Hematopoietic multipotent progenitor cell treated with erythropoietin and hydrocortisone succinate and interleukin-3 and kit ligand, for 6 days (in vitro differentiated cells): ENCODE measurements at places on chromosomes 5 and 9.
A peak's percentile ranks its signal among the peaks of the same experiment; 100 is the strongest.

GRCh38 chr9:128735373-128735772 lies 11.4 kb upstream of the ZDHHC12 start:
- no peak for DNase-seq

DNA sequence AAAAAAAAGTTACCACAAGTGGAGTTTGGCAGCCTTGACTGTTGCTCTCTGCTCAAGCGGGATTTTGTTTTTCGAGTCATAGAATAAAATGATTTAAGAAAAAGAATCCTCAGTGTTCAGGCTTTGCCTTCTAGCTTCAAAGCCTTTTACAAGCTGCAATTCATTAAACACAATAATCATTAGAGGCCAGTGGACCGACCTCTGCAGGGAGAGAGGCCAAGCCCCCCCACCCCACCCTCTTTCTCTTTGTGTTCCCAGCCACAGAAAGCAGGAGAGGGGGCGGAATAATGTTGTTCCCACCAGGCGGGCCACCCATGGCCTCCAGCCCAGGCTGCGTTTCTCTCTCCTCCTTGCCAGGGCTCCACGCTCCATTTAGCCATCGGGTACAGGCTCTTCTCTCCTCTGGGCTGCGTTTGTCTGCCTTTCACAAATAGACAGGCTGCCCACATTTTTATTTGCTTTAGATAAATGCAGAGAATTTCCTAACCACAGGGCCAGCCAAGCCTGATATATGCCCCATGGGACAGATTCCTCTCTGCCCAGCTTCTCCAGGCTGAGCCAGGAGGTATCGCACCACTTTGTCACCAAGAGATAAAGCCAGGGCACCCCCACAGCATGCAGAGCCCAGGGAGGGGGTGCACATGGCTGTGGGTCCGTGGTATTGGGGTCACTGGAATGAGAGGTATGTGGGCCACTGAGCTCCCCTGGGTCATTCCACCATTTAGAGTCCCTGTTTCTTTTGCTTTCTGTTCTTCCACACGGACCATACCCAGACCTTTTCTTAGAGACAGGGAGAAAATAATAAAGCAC lies 318.8 kb downstream of the PIK3R1 start:
- DNase-seq, result no peak

DNA sequence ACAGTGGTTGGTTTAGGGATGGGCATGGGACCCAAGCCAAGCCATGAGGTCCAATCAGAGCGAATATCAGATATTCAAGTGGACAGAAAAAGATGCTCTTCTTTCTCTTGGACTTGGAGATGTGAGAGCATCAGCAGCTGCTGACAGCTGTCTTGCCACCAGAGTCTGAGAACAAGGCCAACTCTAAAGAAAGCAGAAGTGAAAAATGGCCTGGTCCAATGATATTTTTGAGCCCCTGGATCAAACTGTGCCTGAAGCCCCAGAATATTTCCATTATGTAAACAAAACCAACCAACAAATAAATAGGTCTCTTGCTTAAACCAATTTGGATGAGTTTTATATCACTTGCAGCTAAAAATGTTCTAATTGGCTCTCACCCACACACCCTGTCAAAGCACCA lies 30.7 kb upstream of the JADE2 start:
- DNase-seq, result no peak

DNA sequence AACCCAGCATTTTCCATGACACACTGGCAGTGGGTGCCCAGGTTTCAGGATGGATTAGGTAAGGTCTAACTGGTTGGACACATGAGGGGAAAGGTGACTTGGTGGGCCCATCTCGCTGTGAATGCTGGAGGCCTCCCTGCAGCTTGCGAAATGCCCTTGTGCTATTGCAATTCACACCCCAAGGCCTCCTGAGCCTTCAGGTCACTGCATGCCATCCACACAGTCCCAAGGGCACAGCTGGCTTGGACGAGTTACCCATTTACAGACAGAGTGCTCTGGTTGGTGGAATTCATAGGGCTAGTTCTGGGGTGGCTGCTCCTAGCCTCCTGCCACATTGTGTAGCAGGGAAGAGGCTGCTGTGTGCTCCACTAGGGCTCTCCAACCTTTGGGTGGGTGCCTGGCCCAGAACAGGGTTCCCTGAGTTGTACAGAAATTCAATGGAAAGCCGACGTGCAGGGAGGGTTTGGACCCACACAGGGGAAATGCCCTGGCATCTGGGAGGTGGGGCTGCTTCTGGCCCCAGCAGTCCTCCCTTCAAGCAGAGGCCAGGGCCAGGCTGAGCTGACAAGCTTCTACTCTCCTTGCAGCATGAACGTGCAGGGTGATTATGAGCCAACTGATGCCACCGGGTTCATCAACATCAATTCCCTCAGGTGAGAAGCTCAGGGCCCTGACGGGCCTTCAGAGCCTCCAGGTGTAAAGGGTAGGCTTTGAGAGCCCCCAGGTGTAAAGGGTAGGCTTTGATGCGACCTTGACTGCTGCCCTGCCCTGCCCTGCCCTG lies 54.3 kb downstream of the ASS1 start:
- no peak for DNase-seq

GRCh38 chr9:137161558-137162486 lies 8.0 kb downstream of the LRRC26 start:
- DNase-seq, result peak; percentile 46

- DNase-seq, result no peak
These were observed 106.7 kb downstream of the PCSK5 start for GRCh38 chr9:75997206-75997605.

- no peak for DNase-seq
These were observed 37.9 kb downstream of the GLRA1 start for GRCh38 chr5:151886546-151887275.

DNA sequence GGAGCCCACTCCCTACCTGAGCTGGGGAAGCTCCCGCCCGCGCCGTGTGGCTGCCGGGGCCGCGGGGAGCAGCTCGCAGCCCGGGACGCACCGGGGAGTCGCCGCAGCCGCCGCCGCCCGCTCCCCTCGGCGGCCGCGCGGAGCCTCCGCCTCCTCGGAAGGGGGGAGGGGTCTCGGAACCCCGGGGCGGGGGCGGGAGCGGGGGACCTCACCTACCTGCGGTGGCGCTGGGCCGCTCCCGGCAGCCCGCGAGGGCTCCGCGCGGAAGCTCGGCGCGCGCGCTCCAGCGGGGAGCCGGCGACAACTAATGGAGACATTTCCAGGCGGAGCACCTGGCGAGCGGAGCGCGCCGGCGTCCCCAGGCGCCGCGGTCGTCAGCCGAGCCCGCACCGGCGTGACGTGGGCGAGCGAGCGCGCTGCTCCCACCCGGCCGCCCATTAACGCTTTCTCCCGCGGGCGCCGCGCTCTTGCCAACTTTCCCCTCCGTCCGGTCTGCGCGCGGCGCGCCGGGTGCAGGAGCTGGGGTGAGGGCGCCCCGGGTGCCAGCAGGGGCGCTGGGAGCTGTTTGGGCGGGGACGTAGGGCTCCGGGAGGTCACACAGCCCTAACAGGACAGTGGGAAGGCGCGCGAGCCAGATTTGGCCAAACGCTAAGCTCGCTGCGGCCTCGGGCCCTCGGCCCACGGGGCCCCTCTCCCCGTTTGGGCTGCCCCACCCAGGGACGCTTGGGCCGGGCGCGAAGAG lies 4.3 kb upstream of the IRX4 start:
- no peak for DNase-seq
